ENCODE measurements at places on chromosomes 1 and 21.

GRCh38 chr1:237864338-237865244 lies 26.1 kb downstream of the ZP4 start:
- peaks cover 9% of the 10 kb centered on the region for H3K4me1 ChIP-seq
- DNase-seq: peak; percentile 87
- H3K27ac ChIP-seq: no peak overlapping the region
- no peaks in the 10 kb centered on the region for H3K27me3 ChIP-seq
- H3K4me3 ChIP-seq: no peak overlapping the region

DNA sequence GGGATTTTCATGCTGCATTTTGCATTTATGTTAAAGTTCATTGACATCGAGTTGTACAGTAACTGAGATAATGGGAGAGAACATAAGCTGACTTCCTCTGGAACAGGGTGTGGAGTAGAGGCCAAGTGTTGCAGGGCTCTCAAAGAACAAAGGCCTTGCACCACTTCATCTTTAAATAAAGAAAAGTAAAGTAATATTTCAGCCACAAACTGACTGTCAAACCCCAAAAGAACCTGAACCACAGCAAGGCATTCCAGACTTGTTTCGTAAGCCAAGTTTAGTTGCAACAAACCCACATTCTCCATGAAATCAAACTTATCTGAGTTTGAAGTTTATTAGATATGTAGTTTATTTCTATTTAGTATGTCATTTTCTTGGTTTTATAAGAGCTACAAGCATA lies 19.1 kb upstream of the HMGCS2 start:
- no peaks in the 10 kb centered on the region for H3K27me3 ChIP-seq
- H3K4me1 ChIP-seq: peaks cover 7% of the 10 kb centered on the region
- DNase-seq: peak; percentile 71
- peak overlapping the region; percentile 47 for H3K27ac ChIP-seq
- no peak overlapping the region for H3K4me3 ChIP-seq

- H3K4me3 ChIP-seq: no peak overlapping the region
- H3K27ac ChIP-seq: no peak overlapping the region
- no peaks in the 10 kb centered on the region for H3K36me3 ChIP-seq
- no peak for DNase-seq
Measured at GRCh38 chr1:29754573-29755375, 518.5 kb downstream of the PTPRU start.

DNA sequence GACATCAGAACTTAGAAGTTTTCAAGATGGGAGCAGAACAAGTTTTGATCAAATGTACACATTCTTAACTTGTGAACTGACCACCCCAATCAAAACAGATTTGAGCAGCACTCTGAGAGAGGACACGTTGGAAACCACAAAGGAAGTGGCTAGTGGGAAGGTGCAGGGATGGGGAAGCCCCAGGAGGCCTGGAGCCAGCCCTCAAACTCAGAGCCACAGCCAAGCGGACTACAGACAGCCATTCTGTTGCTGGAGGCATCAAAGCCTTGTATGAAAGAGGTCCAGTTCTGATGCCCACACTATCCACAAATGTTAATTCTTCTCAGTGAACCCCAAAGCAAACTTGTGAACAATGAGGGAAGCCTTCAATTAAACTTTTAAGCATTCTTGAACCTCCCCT lies 143.6 kb upstream of the RAB4A start:
- H3K27me3 ChIP-seq: no peaks in the 10 kb centered on the region
- H3K4me1 ChIP-seq: peaks cover 26% of the 10 kb centered on the region
- H3K27ac ChIP-seq: no peak overlapping the region
- H3K36me3 ChIP-seq: no peaks in the 10 kb centered on the region
- H3K4me3 ChIP-seq: no peak overlapping the region

Measured in stomach (tissue), 19 donors.